ENCODE measurements at places on chromosomes 12 and 14. TPM values are rescaled to one million over a fixed set of nuclear protein-coding genes. Genes with fewer than 3 reads are reported as not detected.
A peak's percentile ranks its signal among the peaks of the same experiment; 100 is the strongest.

DNA sequence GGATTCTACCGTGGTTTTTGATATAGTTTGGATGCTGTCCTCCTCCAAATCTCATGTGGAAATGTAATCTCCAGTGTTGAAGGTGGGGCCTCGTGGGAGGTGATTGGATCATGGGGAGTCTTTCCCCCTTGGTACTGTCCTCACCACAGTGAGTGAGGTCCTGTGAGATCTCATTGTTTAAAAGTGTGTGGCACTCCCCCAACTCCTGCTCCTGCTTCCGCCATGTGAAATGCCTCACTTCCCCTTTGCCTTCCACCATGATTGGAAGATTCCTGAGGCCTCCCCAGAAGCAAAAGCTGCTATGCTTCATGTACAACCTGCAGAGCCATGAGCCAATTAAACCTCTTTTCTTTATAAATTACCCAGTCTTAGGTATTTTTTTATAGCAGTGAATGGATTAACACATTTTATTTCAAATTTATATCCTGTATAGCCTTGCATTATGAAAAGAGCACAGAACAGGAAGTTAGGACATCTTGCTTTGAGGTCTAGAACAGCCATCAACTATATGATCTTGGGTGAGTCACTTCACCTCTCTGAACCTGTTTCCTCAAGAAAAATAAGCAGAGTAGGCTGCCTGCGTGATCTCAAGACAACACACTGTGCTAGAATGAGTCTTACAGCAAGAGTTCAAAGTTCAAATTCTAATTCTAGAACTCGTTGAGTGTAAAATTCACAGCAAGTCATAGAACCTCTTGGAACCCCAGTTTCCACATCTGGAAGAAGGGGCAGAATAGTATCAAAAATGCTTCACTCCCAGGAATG is 160.9 kb upstream of the EEA1 start:
- H3K4me3 ChIP-seq = no peak overlapping the region
- H3K27me3 ChIP-seq = no peaks in the 10 kb centered on the region
- H3K4me1 ChIP-seq = no peaks in the 10 kb centered on the region
- H3K27ac ChIP-seq = no peak overlapping the region
- no peaks in the 10 kb centered on the region for H3K36me3 ChIP-seq
- DNase-seq = no peak

DNA sequence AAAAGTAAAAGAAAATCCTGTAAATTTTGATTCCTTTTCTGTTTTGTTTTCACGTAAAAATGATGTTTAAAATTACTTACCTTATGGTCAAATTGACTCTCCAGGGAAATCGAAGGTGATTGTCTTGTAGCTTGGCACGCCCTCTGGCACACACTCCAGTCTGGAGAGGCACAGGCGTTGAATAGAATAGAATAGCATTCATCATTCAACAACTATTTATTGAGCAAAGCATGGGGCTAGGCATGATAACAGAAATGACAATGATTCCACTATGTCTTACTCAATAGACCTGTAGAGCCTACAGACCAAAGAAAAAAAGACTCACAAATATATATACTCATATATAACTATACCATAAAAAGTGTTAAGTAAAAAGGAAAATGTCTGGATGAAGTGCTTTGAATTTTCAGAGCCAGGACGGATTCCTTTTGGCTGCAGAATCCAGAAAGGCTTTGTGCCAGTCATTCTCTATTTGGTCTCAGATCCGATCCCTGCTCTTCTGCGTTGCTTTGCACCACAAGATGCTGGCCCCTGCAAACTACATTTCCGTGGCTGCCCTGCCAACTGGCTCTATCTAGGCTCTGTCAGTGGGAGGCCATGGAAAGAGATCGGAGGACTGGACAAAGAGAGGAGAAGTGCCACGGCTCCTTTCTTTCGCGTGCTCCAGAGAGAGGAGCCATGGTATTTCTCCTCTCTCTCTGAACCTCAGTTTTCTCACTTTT is 231.8 kb downstream of the CRADD start:
- no peak overlapping the region for H3K4me3 ChIP-seq
- H3K36me3 ChIP-seq = no peaks in the 10 kb centered on the region
- H3K27ac ChIP-seq = no peak overlapping the region
- no peak for DNase-seq
- peaks cover 10% of the 10 kb centered on the region for H3K4me1 ChIP-seq
- no peaks in the 10 kb centered on the region for H3K27me3 ChIP-seq

DNA sequence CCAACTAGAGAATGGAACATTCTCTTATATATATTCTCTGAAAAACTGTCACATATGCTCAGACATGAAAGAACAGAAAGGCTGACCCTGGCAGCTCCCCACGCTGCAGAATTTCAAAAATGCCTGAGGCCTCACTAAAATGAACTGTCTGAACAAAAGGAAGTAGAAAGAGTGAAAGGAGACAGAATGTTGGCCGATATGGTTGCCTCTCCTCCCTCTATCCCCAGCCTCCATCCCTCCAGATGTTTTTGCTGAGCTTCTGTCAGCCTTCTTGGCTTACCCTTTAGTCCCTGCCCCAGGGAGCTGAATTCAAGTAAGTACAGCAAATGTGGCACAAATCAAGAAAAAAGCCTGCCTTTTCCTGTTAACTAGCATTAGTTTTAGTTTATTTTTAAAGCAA is 6.9 kb downstream of the SMCO2 start:
- no peak overlapping the region for H3K27ac ChIP-seq
- no peak overlapping the region for H3K4me3 ChIP-seq
- no peaks in the 10 kb centered on the region for H3K36me3 ChIP-seq

- no peak overlapping the region for H3K27ac ChIP-seq
- H3K4me1 ChIP-seq = no peaks in the 10 kb centered on the region
- no peak for DNase-seq
- H3K4me3 ChIP-seq = no peak overlapping the region
Measured at GRCh38 chr14:24903337-24903736, 146.6 kb downstream of the STXBP6 start.

- no peak for DNase-seq
- 0 out of 2 replicates have a peak, but pooled peaks cover 12% of the 10 kb centered on the region for H3K36me3 ChIP-seq
- peaks cover 14% of the 10 kb centered on the region for H3K4me1 ChIP-seq
- no peaks in the 10 kb centered on the region for H3K27me3 ChIP-seq
- H3K4me3 ChIP-seq = no peak overlapping the region
Measured at GRCh38 chr12:119788786-119789185, 88.3 kb downstream of the CIT start.

- H3K4me1 ChIP-seq = no peaks in the 10 kb centered on the region
- no peaks in the 10 kb centered on the region for H3K27me3 ChIP-seq
- no peak overlapping the region for H3K27ac ChIP-seq
Measured at GRCh38 chr14:29752221-29752923, 175.3 kb downstream of the PRKD1 start.

DNA sequence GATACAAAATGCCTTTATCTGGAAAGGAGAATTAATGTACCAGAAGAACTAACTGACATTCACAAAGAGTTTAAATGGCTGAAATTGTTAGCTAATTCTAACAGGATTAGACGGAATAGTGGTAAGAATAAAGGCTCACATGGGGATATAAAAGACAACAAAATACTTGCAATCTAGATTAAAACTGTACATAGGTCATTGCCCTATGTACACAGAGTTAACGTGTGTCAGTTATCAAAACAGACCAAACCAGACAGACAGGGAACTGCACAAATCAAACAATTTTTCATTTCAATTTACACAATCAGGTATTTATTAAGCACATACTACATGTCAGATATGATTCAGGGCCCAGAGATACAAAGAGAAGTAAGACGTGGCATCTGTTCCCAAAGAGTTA is 12.6 kb downstream of the TMTC1 start:
- DNase-seq = no peak
- H3K27ac ChIP-seq = no peak overlapping the region
- H3K36me3 ChIP-seq = no peaks in the 10 kb centered on the region
- no peak overlapping the region for H3K4me3 ChIP-seq

DNA sequence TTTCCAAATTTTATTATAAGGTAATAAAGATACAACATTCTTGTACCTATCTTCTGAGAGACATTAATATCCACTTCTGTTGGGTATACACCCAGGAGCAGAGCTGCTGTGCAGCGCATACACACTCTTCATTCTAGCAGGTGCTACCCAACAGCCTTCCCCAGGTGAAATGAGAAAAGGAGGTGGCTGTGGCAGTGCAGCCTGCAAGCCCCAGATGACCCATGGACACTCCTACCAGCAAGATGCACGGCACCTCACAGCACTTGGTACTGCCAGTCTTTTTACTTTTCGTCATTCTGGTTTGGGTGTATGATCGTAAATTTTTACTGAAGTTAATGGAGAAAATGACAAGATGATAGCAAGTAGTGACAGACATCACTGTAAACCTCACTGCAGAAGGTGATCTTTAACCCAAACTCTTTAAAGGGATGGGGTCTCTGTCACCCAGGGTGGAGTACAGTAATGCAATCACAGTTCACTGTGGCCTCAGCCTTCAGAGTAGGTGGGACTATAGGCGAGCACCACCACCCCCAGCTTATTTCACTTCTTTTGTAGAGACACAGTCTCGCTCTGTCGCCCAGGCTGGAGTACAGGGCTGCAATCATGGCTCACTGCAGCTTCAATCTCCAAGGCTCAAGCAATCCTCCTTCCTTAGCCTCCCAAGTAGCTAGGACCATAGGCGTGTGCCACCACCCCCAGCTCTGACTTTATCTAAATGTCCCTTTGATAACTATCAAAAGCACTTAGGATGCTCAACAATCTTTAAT is 26.5 kb downstream of the VPS37B start:
- no peak overlapping the region for H3K4me3 ChIP-seq
- no peak overlapping the region for H3K27ac ChIP-seq
- H3K4me1 ChIP-seq = peaks cover 22% of the 10 kb centered on the region
- no peak for DNase-seq

DNA sequence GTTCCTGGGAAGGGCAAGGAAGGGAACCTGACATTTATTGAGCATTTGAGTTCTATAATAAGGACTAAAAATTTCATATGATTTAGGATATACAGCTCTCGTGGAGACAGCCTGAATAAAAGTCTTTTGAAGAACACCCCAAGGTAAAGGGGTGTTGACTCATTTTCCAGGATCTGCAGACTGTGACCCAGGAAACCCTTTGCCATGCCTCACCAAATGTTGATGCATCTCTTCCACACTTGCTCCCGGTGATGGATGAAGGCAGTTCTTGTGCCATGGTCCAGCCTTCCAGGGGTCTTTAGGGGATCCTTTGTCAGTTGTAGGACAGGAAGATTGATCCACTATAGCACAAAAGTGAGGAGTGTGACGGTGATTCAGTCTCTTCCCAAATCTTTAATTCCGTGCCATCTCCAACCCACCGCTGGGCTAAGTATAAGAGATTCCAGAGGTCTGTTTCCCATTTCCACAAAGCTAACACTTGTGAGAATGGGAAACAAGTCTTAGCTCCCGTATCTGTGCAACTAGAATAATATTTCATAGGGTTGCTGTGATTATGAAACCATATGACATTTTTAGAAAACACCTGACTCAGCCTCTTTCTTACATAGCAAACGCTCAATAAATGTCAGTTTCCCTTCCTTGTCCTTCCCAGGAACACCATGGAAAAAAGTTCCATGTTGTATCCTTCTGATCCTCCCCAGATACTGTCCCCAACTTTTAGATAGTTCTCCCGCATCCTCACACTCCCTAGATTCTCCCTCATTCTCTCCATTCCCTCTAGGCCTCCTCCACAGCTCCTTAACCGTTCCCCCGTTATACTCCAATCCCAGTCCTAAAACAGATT is 836 bp downstream of the AAAS start:
- H3K4me3 ChIP-seq = peak overlapping the region; percentile 73
- H3K27ac ChIP-seq = peak overlapping the region; percentile 79
- H3K27me3 ChIP-seq = no peaks in the 10 kb centered on the region
- no peak for DNase-seq

DNA sequence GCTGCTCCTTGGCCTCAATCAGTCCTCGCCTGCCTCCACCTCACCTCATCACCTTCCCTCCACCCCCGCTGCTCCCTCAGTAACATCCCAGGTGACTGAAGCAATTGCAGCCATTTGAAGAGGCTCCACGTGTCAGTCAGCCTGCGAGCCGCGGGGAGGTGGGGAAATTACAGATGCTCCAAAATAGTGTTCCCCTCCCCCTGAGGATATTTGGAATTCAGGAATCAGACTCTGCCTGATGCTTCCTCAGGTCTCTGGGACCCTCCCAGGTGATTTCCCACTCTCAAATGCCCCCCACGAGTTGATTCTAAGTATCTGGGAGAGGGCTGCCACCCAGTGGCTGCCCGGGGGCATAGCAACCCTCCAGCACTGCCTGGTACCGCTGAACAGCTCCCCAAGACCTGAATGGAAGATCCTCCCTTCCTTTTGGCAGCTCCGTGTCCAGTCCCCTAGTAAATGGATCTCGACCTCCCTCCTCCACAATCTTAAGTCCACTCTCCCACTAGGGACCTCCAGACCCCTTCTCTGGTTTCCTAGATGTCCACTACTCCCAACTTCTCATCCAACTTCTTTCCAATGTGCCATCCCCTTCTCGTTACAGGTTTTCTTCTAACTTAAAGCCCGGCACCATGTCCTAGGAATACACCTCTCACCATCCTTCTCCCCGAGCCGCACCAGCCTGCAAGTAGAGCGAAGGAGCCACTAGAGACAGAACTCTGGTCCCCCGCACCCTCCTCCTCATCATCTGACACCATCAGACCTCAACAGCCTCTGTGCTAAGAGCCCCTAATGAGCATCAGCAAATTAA is 1.4 kb upstream of the ASIC1 start:
- peak overlapping the region; percentile 57 for H3K27ac ChIP-seq
- H3K4me3 ChIP-seq = peak overlapping the region; percentile 81
- peaks cover 40% of the 10 kb centered on the region for H3K4me1 ChIP-seq
- H3K36me3 ChIP-seq = no peaks in the 10 kb centered on the region

- no peaks in the 10 kb centered on the region for H3K36me3 ChIP-seq
- DNase-seq = peak; percentile 58
- no peak overlapping the region for H3K4me3 ChIP-seq
- no peak overlapping the region for H3K27ac ChIP-seq
Measured at GRCh38 chr12:94235848-94236247, 87.5 kb downstream of the PLXNC1 start.

DNA sequence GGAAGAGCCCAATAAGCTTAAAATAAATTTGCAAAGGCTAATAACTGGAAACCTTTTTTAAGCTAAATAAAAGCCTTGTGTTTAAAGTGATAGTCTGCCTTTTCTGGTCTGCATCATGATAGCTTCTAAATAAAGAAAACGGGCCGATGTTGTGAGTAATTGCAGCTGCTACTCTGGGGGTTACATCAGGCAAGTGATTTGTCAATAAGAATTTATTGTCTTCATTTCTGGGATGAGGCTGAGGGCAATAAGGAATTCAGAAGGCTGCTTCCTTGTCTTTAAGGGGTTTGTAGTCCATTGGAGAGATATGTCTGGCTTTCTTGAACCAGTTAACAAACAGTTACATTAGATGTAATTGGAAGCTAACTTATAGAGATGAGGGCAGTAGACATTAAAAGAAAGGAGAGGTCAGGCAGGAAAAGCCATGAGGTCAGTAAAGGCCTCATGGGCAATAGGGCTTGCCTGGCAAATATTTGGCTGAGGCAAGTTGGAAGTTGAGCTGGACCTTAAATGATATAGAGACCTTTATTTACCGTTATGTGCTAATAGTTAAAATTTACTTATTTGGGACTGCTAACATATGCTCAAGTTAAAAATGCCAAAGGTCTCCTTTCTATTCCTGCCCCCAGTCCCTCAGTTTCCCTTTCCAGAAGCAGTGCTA is 85.0 kb downstream of the CRADD start:
- peaks cover 17% of the 10 kb centered on the region for H3K4me1 ChIP-seq
- no peak overlapping the region for H3K27ac ChIP-seq
- no peaks in the 10 kb centered on the region for H3K36me3 ChIP-seq
- H3K4me3 ChIP-seq = no peak overlapping the region

GRCh38 chr14:21703357-21704326 is 30.0 kb upstream of the OR4E1 start:
- peak overlapping the region; percentile 49 for H3K4me3 ChIP-seq
- peak overlapping the region; percentile 87 for H3K27ac ChIP-seq

ANKRD33 gene
- not detected for total RNA-seq

ADGRD1 gene
- total RNA-seq = not detected

Data from Karpas-422 (cell line).